Epithelial cell of umbilical artery (primary cell): ENCODE measurements at places on chromosomes 2 and 18. TPM values are rescaled to one million over a fixed set of nuclear protein-coding genes. Genes with fewer than 3 reads are reported as not detected.

DCTN1 gene
- 113 and 127 TPM in 2 replicates for total RNA-seq

DIPK1C gene
- not detected in 2 replicates for total RNA-seq

MGAT4A gene
- 84.5 and 86.7 TPM in 2 replicates for total RNA-seq

SKOR2 gene
- not detected in 2 replicates for total RNA-seq

ANKRD30BL gene
- total RNA-seq = not detected in 2 replicates

LCLAT1 gene
- 13.3 and 17.6 TPM in 2 replicates for total RNA-seq

GCG gene
- total RNA-seq = not detected in 2 replicates

EVX2 gene
- total RNA-seq = not detected in 2 replicates

XIRP2 gene
- total RNA-seq = 0.30 and 0.32 TPM in 2 replicates

SLC23A3 gene
- total RNA-seq = 0.65 and 1.1 TPM in 2 replicates

YWHAQ gene
- 239 and 243 TPM in 2 replicates for total RNA-seq

CAVIN2 gene
- total RNA-seq = 82.5 and 106 TPM in 2 replicates

OSR1 gene
- total RNA-seq = under 0.01 TPM in 1 of 2 replicates, not detected in the other

TMEM131 gene
- 11.0 and 14.0 TPM in 2 replicates for total RNA-seq

MC5R gene
- total RNA-seq = not detected in 2 replicates

TPGS2 gene
- total RNA-seq = 134 and 152 TPM in 2 replicates

RUFY4 gene
- not detected in 2 replicates for total RNA-seq

ACVR1C gene
- total RNA-seq = under 0.01 and 0.15 TPM in 2 replicates
